ENCODE measurements at places on chromosomes 5 and 9. TPM values are rescaled to one million over a fixed set of nuclear protein-coding genes. Genes with fewer than 3 reads are reported as not detected.
A peak's percentile ranks its signal among the peaks of the same experiment; 100 is the strongest.

- H3K36me3 ChIP-seq = peaks cover 8% of the 10 kb centered on the region
- H3K27ac ChIP-seq = no peak overlapping the region
- peaks cover 9% of the 10 kb centered on the region for H3K4me1 ChIP-seq
- H3K4me3 ChIP-seq = no peak overlapping the region
- DNase-seq = no peak
Observed at GRCh38 chr5:91283326-91283725, 99.8 kb downstream of the ARRDC3 start.

DNA sequence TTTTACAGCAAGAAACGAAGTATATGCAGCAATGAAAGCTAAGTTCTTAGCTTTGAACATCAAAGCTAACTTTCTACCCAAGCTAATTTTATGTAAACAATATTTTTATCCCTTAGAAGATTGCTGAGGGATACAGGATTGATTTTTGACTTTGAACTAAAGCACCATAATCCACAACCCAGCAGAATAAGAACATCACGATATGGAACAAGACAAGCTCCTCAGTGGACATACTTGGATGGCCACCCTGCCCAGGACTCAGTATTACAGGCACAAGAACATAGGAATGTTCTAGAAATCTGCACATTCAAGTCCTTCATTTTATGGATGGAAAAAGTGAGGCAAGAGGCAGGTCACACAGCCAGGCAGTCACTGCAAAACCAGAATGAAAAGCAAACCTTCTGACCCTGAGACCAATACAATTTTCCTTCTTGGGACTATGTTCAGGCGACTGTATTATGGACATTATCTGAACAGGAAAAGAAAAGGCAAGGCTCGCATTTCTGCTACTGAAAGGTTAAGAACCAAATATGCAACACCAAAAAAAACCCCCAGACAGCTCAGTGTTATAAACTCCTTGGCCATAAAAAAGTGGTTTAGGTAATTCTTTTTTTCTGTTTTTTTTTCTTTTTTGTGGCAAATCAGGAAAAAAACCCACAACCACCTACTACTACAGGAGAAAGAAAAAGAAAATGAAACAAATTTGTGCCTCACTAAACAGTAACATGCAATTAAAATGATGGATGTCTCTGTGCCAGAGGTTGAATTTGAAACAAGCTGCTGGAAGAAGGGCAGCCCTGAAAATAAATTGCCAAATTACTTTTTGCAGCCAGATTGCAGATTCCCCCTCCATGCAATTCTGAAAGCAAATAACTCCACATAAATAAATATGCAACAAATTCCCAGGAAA is 25.4 kb downstream of the EPB41L4B start:
- DNase-seq = no peak
- H3K4me1 ChIP-seq = peaks cover 7% of the 10 kb centered on the region
- H3K27me3 ChIP-seq = no peaks in the 10 kb centered on the region

GRCh38 chr9:115910959-115911358 is 242.6 kb upstream of the PAPPA start:
- H3K27me3 ChIP-seq = no peaks in the 10 kb centered on the region
- H3K27ac ChIP-seq = no peak overlapping the region
- H3K4me3 ChIP-seq = no peak overlapping the region
- DNase-seq = no peak
- H3K36me3 ChIP-seq = no peaks in the 10 kb centered on the region

GRCh38 chr5:122339591-122339990 is 27.6 kb downstream of the SNCAIP start:
- H3K4me3 ChIP-seq = no peak overlapping the region
- no peaks in the 10 kb centered on the region for H3K4me1 ChIP-seq
- DNase-seq = no peak
- no peak overlapping the region for H3K27ac ChIP-seq
- no peaks in the 10 kb centered on the region for H3K27me3 ChIP-seq

DNA sequence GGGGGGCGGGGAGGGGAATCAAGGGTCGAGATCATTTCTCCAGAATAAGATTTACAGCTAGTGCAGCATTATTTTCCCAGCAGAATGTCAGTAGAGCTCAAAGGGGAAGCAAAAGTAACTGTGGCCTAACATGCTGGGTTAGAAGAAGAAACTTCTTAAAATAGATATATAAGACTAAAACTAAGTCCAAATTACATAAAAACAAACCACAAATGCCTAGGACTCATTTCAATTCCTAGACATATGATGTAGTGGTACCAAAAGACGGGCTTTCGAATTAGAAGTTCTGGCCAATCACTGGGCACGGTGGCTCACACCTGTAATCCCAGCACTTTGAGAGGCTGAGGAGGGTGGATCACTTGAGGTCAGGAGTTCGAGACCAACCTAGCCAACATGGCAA is 20.8 kb upstream of the MELK start:
- H3K27me3 ChIP-seq = no peaks in the 10 kb centered on the region
- no peak for DNase-seq
- H3K4me1 ChIP-seq = no peaks in the 10 kb centered on the region
- H3K27ac ChIP-seq = no peak overlapping the region

GRCh38 chr5:6029811-6030271 is 348.5 kb downstream of the MED10 start:
- no peak for DNase-seq
- no peaks in the 10 kb centered on the region for H3K4me1 ChIP-seq
- H3K27ac ChIP-seq = no peak overlapping the region

GRCh38 chr9:92035146-92035545 is 80.1 kb downstream of the SPTLC1 start:
- peaks cover 14% of the 10 kb centered on the region for H3K36me3 ChIP-seq
- DNase-seq = no peak
- no peaks in the 10 kb centered on the region for H3K27me3 ChIP-seq
- no peak overlapping the region for H3K27ac ChIP-seq

DNA sequence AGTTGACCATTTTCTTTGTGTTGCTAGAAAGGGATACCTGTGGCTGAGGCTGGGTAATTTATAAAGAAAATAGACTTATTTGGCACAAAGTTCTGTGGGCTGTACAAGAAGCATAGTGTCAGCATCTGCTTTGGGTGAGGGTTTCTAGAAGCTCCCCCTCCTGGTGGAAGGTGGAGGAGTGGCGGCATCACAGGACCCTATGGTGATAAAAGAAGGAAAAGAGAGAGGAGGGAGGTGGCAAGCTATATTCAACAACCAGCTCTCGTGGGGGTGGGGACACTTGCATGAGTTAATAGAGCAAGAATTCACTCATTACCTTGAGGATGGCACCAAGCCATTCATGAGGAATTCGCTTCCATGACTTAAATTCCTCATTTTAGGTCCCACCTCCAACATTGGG is 2041.4 kb upstream of the CDH9 start:
- DNase-seq = peak; percentile 24
- no peaks in the 10 kb centered on the region for H3K4me1 ChIP-seq
- no peaks in the 10 kb centered on the region for H3K36me3 ChIP-seq
- H3K4me3 ChIP-seq = no peak overlapping the region

GRCh38 chr5:565782-566440 is 41.7 kb upstream of the SLC9A3 start:
- DNase-seq = no peak
- H3K27me3 ChIP-seq = peaks cover 11% of the 10 kb centered on the region
- H3K27ac ChIP-seq = no peak overlapping the region
- peaks cover 12% of the 10 kb centered on the region for H3K36me3 ChIP-seq
- peaks cover 2% of the 10 kb centered on the region for H3K4me1 ChIP-seq

- H3K27me3 ChIP-seq = no peaks in the 10 kb centered on the region
- no peak overlapping the region for H3K4me3 ChIP-seq
- peak; percentile 77 for DNase-seq
- H3K4me1 ChIP-seq = peaks cover 14% of the 10 kb centered on the region
- no peaks in the 10 kb centered on the region for H3K36me3 ChIP-seq
- H3K27ac ChIP-seq = no peak overlapping the region
Observed at GRCh38 chr5:143014017-143014651, 244.0 kb downstream of the ARHGAP26 start.

DNA sequence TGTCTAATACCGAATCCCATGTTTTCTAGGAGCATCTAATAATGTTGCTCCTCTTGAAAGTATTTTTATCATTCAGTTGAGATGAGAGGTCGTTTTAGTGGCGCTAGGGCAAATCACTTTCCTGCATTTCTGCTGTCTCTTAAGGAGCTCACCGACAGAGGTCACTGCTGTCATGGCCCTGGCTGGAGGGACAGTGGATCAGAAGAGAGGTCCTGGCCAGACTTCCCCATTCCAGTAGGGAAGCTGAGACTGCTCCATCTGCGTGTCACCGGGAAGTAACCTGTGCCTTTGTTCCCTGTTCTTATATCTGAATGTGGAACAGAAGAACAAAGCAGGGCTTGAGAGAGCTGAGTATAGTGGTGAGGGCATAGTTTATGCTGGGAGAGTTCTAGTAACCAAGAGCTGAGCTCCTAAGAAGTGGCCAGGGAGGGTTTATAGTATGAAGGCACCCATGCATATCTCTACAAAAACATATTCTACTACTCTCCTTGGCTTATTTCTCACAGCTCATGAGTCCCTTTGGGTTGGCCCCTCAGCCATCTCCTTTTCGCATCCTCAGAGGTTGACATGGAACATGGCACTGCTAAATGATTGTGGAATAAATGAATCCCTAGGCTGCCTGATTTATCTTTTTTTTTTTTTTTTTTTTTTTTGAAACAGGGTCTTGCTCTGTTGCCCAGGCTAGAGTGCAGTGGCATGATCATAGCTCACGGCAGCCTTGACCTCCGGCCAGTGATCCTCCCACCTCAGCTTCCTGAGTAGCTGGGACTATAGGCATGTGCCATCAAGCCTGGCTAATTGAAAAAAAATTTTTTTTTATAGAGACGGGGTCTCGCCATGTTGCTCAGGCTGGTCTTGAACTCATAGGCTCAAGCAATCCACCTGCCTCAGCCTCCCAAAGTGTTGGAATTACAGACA is 27.2 kb downstream of the ATP6V0E1 start:
- no peak for DNase-seq
- peaks cover 3% of the 10 kb centered on the region for H3K27me3 ChIP-seq
- H3K27ac ChIP-seq = peak overlapping the region; percentile 31
- H3K36me3 ChIP-seq = no peaks in the 10 kb centered on the region
- H3K4me3 ChIP-seq = no peak overlapping the region

DNA sequence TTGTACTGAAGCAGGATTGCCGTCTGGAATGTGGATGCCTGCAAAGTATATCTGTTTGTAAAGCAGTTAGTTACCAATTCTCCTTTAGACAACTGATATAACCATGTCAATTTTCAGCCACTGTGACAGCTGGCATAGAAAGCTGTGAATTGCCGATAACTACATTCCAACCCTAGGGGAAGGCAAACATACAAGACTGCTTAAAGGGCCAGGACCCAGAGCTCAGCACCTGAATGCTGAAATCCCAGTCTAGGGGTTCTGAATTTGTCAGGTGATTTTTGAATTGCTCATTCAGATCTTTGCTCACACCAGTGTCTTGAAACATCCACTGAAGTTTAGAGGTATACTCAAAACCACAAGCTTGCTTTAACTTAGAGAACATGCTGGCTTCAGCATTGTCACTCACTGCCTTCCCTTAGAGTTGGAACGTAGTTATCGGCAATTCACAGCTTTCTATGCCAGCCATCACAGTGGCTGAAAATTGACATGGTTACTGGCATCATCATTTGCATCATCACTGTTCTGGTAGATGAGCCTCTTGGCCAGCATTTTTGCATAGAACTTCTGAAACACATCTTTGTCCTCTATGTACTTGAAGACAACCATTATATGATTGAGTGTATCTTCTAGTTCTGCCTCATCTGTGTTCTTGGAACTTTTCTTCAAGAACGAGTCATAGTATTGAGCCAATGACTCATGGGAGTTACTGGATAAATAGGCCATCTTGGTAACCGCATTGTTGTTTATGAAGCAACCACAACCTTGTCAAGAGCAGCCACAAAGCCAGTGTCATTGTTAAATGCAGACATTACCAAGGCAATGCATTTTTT is 82.1 kb downstream of the CCDC192 start:
- no peak for DNase-seq
- peaks cover under 1% of the 10 kb centered on the region for H3K27me3 ChIP-seq
- H3K36me3 ChIP-seq = no peaks in the 10 kb centered on the region
- H3K4me3 ChIP-seq = no peak overlapping the region

DNA sequence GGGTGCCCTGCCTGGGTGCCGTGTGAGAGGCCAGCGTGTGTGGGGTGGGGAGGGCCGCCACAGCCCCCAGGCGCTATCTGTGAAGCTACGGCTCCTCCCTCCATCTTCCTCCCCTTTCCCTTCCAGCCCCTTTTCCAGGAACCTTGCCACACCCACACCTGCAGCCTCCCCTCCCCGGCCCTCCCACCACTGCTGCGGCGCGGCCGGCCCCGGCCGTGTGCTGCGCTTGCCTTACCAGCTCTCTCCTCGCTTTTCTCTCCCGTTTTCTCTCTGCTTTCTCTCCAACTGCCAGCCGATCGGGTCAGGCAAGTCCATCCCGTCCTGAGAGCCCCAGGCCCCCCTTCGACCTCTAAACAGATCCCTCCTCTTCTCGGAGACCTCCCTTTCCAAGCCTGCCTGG is 21.4 kb downstream of the GOLGA2 start:
- H3K36me3 ChIP-seq = peaks cover 6% of the 10 kb centered on the region
- no peak for DNase-seq
- H3K27me3 ChIP-seq = peaks cover 23% of the 10 kb centered on the region

- H3K4me3 ChIP-seq = no peak overlapping the region
- peaks cover 2% of the 10 kb centered on the region for H3K27me3 ChIP-seq
- DNase-seq = no peak
- H3K27ac ChIP-seq = no peak overlapping the region
- H3K4me1 ChIP-seq = no peaks in the 10 kb centered on the region
Observed at GRCh38 chr9:120736881-120737280, 22.6 kb upstream of the MEGF9 start.

GRCh38 chr9:13734601-13735000 is 455.1 kb upstream of the MPDZ start:
- H3K27me3 ChIP-seq = no peaks in the 10 kb centered on the region
- no peak overlapping the region for H3K4me3 ChIP-seq
- no peaks in the 10 kb centered on the region for H3K36me3 ChIP-seq
- H3K27ac ChIP-seq = no peak overlapping the region

GRCh38 chr9:91186632-91187108 is 175.0 kb downstream of the AUH start:
- peaks cover 4% of the 10 kb centered on the region for H3K27me3 ChIP-seq
- H3K27ac ChIP-seq = no peak overlapping the region
- no peak overlapping the region for H3K4me3 ChIP-seq
- H3K4me1 ChIP-seq = peaks cover 11% of the 10 kb centered on the region
- H3K36me3 ChIP-seq = peaks cover 6% of the 10 kb centered on the region
- no peak for DNase-seq

- H3K27me3 ChIP-seq = peaks cover 2% of the 10 kb centered on the region
- DNase-seq = no peak
- no peaks in the 10 kb centered on the region for H3K4me1 ChIP-seq
- H3K36me3 ChIP-seq = no peaks in the 10 kb centered on the region
Observed at GRCh38 chr5:125654392-125654791, 768.8 kb upstream of the GRAMD2B start.

DNA sequence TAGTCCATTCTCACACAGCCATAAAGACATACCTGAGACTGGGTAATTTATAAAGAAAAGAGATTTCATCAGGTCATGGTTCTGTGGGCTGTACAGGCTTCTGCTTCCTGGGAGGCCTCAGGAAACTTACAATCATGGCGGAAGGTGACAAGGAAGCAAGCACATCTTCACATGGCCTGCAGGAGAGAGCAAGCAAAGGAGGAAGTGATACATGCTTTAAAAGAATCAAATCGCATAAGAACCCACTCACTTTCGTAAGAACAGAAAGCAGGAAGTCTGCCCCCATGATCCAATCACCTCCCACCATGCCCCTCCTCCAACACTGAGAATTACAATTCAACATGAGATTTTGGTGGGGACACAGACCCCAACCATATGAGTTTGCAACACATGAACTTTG is 5.1 kb upstream of the FBXO38 start:
- no peak for DNase-seq
- H3K4me1 ChIP-seq = peaks cover 3% of the 10 kb centered on the region
- H3K27ac ChIP-seq = no peak overlapping the region
- H3K4me3 ChIP-seq = no peak overlapping the region

Gene FOXD4L5
- not detected for total RNA-seq

Gene DEPDC1B
- 8.2 TPM for total RNA-seq

Gene PCDHA9
- total RNA-seq = 18.9 TPM

Gene PLPP6
- total RNA-seq = 12.0 TPM

Gene MTREX
- total RNA-seq = 81.9 TPM

Data from glutamatergic neuron (in vitro differentiated cells).